CD4-positive, alpha-beta T cell treated with Interleukin-4 for 1 hour (primary cell): ENCODE measurements at places on chromosomes 6 and 20.
A peak's percentile ranks its signal among the peaks of the same experiment; 100 is the strongest.

DNA sequence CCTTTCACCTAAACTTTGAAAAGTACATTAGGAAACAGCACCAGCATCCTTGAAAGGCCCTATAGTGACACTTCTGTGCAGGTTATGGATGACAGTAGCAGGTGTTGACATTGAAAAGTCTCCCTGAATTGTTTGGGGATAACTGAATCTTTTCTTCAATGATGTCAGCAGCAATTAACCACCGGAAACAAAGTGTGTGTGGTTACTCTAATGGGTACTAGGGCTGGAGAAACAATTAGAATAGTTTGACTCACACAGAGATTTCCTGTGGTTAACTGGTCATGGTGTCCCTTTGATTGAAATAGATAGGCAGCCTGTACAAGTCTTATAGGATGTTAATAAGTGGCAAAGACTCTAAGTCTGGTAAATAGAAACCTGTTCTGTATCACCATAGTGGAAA lies 189.1 kb downstream of the TBX18 start:
- DNase-seq, result no peak

DNA sequence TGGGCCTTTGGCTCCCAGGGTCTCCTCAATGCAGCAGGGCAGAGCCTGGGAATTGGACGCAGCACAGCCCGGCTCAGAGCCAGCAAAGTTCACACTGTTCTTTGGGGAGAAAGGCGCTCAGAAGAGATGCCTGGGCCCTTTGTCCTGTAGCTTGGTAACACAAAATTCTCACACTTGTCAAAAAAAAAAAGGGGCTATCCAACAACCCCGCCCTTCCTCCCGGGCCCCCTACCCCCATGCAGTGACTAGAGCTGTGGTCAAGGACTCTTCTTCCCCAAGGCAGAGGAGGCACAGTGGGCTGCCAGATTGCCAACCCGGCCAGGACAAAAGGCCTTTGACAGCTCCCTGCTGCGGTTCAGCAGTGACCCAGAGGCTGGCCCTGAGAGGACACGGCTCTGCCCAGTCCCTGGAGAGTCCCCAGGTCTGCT lies 2.0 kb downstream of the NKAIN4 start:
- DNase-seq, result no peak

- no peak for DNase-seq
Observed at GRCh38 chr20:10523443-10523842, 88.3 kb downstream of the SLX4IP start.

DNA sequence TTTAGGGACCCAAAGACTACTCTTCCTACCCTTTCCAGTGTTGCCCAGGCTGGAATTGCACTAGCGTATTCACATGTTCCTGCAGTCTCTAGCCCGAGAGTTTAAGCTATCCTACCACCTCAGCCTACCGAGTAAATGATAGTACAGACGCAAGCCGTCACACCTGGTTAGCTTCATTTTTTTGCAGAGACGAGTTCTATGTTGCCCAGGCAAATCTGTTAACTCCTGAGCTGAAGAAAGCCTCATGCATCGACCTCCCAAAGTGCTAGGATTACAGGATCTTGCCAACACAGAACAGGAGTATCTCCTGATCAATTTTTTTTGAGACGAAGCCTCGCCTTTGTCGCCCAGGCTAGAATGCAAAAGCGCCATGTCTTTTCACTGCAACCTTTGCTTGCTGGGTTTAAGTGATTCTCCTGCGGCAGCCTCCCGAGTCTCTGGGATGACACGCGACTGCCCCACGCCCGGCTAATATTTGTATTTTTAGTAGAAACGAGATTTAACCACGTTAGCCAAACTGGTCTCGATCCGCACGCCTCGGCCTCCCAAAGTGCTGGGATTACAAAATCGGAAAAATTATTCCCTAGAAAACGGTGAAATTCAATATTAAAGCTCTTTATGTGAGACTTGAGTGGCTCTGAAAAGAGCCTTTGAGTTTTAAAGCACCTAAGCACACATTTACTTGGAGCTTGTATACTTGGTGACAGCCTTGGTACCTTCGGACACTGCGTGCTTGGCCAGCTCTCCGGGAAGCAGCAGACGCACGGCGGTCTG lies 128.5 kb downstream of the HFE start:
- peak; percentile 44 for DNase-seq

DNA sequence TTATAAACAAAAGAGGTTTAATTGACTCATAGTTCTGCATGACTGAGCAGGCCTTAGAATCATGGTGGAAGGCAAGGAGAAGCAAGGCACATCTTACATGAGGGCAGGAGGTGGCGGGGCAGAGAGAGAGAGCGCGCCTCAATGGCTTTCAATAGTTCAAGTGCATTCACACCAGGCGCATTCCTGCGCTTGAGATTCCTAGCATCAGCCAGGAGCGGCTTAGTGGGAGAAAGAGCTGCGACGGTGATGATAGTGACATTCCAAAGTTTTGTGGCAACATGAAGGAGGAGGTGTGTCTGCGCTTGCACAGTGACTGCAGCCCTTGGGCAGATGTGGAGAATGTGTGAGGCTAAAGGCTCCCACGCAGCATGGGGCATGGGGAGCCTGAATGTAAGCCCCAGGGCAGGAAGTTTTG lies 25.0 kb upstream of the EMILIN3 start:
- no peak for DNase-seq

DNA sequence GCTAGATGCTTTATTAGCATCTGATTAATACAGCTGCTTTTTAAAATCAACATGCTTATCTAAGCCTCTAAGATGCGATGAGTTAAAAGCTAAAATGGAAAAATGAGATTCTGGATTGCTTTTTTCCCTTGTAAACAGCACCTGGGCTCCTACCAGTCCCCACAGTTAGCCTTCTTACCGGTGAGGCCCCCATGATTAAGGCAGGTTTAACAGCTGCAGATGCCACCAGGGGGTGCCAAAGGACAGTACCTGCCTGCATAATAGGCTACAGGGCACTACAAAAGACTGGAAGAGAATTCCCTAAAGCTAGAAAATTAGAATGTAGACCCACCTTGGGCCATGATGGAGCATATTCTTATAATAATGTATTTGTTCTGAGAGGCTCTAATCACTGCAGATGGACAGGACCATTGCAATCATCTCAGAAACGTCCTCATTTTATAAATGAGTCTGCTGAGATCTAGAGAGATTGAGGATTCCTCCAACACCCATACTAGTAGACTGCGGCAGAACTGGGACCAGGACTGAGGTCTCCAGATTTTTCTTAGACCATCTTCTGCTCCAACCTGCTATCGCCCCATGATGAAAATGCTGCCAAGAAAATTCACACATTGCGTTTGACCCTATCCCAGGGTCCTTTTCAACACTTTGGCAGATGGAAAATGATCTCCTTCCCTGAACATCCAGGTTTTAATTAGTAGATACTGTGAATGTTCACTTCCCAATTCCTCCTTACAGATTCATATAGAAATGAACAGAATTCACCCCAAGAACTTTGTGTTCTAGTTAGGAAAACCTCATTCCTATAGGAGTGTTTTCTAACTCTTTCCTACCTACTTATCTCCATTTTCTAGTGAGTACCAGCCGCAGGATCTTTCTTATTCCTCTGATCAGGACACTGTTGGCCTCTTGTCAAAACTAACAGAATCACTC lies 148.8 kb downstream of the RPS12 start:
- peak; percentile 43 for DNase-seq

GRCh38 chr6:163398815-163399214 lies 15.7 kb upstream of the QKI start:
- DNase-seq, result peak; percentile 52
